HCT116 (cell line): ENCODE measurements at places on chromosomes 16 and 17. TPM values are rescaled to one million over a fixed set of nuclear protein-coding genes. Genes with fewer than 3 reads are reported as not detected.

DNA sequence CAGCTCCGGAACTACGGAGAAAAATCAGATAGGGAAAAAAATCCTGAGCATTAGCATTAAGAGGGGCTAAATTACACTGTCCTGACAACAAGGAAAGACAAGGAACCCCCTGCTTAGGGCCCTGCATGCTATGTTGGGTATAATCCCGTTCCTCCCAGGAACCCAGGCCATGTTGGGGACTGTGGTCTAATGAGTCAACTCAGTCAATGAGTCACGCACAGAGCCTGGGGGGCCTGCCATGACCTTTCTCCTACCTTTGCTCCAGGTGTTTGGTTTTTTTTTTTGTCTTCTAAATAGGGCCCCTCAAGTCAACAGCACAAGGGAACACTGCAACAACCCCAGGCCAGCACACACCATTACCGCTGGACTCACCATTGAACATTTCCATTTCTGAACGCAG lies 8.9 kb upstream of the ZNF200 start:
- no peak for DNase-seq

DNA sequence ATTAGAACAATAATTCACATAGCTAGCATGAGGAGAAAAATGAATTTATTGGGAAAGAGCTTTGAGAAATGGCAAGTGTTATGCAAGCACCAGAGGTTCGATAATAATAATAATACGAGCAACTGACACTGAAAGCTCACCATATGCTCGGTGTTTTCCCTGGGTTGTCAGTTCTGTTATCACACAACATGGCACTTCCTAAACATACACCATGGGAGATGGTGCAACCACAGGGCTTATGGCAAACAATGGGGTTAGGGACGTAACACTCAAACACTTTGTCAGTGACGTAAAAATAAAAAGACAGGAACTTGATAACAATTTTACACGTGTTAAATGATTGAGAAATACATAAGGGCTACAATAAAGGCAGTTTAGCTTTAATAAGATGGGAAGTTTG lies 23.7 kb downstream of the OR1D5 start:
- no peak for DNase-seq

DNA sequence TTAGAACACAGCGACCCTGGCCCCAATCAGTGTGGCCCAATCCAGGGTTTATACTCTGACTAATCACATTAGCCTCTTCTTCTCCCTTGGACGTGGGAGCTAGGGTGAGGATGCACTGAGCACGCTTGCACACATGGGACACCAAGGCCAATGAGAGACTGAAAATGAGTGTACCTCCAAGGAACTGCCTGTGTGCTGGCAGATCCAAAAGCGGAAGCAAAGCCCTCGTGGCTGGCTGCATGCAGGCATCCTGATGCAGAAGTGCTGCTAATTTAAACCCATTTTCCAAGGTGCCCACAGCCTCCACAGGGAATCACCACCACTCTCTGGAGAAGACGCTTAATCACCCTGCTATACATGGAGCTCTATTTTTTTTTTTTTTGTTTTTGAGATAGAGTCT lies 375.3 kb upstream of the XYLT1 start:
- DNase-seq, result no peak

The TEX14 gene
- total RNA-seq, result 0.89 TPM

GRCh38 chr17:58193641-58194255 lies 1.2 kb downstream of the EPX start:
- DNase-seq, result no peak

The TPSD1 gene
- not detected for total RNA-seq

DNA sequence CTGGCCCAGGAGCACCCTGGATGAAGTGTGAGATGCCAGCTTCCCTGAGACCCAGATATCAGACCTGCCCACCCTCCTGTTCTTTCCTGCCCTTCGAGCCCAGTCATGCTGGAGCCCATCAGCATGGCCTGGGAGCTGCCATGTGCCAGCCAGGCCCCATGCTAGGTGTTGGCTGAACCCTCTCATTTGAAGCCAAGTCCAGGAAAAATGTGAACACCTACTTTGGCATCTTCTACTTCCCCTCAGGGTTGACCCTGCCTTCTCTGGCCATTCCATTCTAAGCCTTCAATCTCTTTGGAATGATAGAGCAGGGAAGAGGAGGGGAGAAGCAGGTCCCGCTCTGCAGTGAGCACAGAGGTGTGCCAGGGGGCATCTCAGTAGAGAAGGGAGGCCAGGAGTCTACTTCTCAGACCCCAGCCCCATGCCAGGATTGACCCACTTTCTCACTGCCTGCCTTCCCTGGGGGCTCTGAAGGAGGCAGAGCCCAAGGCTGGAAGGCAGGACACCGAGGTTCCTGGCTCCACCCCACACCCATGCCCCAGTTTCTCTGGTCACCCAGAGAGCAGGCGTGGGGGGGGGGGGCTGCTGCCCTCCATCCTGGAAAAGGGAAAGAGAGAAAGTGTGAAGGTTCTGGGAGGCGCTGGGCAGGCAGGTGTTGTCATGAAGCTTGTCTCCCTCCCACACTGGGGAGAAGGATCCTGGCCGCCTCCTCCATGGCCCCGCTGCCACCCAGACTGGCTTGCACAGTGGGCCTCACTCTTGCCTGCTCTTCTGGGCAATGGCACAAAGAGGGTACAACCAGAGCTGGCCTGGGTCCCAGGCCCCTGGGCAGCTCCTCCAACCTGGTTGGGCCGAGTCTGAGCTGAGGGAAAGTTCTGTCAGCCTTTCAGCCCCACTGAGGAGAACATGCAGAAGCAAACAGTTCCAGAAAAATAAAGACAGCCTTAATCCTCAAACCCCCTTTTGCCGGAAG lies 9.3 kb downstream of the HDAC5 start:
- DNase-seq, result no peak

DNA sequence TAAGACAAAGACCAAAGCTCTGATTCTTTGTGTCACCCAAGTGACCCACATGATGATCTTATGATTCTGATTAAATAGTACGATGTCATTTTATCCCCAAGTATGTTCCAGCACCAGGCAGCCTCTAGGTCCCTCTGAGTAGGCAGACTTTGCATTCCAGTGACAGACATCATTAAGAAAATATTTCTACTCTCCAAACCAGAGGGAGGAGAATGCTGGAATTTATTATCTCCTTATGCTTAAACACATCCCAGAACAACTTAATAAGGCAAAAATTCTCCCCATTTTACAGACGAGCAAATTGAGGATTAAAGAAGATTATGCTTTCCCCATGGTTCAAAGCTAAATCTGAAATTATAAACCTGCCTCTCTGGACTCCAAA lies 192.8 kb upstream of the CDH11 start:
- DNase-seq, result no peak

DNA sequence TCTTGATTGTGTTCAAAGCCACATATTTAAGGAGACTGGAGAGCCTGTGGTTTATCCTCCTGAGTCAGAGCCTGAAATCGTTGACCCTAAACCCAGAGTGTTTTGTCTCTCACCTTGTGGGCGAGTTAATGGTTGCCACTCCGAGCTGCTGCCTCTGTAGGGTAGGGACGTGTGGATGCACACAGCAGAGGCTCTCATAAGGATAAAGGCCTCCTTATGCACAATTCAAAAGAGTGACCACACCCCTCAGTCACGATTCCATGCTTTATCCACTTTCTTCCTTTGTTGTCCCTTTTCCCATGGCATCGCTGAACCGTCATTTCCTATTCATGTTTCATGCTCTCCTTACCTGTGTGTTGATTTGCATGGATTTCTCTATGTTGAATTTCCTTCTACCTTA lies 805.0 kb upstream of the RBFOX1 start:
- no peak for DNase-seq

The SCPEP1 gene
- 28.3 TPM for total RNA-seq

- no peak for DNase-seq
Measured at GRCh38 chr17:1012823-1013728, 16.1 kb downstream of the TIMM22 start.

- DNase-seq, result no peak
Measured at GRCh38 chr16:58120234-58120633, 8.9 kb downstream of the CFAP20 start.

The MPP3 gene
- 19.5 TPM for total RNA-seq

DNA sequence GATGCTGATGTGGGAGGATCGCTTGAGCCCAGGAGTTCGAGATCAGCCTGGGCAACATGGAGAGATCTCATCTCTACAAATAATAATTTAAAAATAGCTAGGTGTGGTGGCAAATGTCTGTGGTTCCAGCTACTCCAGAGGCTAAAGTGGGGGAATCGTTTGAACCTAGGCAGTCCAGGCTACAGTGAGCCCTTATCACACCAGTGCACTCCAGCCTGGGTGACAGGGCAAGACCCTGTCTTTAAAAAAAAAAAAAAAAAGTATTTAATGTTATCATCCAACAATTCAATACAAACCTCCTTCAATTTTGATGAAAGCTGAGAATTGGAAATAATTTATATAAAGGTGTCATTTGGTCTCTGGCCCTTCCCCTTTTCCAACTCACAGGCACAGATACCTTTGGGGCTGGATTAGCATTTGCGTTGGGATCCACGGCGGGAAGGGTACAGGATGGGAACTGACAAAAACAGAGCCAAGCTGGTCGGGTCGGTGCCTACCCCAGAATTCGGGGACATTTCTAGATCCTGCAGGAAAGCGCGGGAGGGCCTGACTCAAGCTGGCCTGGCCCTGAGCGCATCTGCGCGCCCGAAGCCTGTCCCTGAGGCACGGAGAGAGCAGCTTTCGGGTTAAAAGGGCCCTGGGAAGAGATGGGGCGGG lies 860 bp upstream of the DCAF7 start:
- no peak for DNase-seq

The KRTAP3-1 gene
- not detected for total RNA-seq

GRCh38 chr17:35963663-35964062 lies 17.6 kb downstream of the CCL16 start:
- no peak for DNase-seq

The INCA1 gene
- 0.74 TPM for total RNA-seq

The DPEP2 gene
- total RNA-seq, result not detected

- DNase-seq, result no peak
Measured at GRCh38 chr16:58498341-58499091, 1.4 kb upstream of the NDRG4 start.

The LPCAT2 gene
- total RNA-seq, result 13.1 TPM

DNA sequence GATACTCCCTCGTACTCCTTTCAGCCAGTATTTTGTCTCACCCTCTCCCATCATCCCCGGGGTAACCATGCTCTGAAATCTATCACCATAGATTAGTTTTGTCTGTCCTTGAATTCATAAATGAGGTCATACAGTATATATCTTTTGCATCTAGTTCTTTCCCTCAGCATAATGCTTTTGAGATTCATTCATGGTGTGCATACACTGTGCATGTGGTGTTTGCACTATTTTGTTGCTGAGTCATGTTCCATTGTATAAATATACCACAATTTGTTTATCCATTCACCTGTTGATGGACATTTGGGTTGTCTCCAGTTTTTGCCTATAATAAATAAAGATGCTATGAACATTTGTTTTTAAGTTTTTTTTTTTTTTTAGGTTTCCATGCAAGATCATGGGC lies 34.2 kb upstream of the NLRP1 start:
- DNase-seq, result no peak

- DNase-seq, result no peak
Measured at GRCh38 chr16:30605158-30605557, 5.0 kb downstream of the ZNF689 start.

- no peak for DNase-seq
Measured at GRCh38 chr17:9255833-9256232, 234.5 kb downstream of the NTN1 start.

- DNase-seq, result no peak
Measured at GRCh38 chr16:53619235-53619634, 84.4 kb downstream of the RPGRIP1L start.

GRCh38 chr17:31738067-31738466 lies 121.0 kb downstream of the COPRS start:
- DNase-seq, result no peak

GRCh38 chr17:44541884-44542581 lies 15.3 kb upstream of the FZD2 start:
- no peak for DNase-seq

The PLD6 gene
- 15.6 TPM for total RNA-seq

The SOX9 gene
- 69.2 TPM for total RNA-seq

DNA sequence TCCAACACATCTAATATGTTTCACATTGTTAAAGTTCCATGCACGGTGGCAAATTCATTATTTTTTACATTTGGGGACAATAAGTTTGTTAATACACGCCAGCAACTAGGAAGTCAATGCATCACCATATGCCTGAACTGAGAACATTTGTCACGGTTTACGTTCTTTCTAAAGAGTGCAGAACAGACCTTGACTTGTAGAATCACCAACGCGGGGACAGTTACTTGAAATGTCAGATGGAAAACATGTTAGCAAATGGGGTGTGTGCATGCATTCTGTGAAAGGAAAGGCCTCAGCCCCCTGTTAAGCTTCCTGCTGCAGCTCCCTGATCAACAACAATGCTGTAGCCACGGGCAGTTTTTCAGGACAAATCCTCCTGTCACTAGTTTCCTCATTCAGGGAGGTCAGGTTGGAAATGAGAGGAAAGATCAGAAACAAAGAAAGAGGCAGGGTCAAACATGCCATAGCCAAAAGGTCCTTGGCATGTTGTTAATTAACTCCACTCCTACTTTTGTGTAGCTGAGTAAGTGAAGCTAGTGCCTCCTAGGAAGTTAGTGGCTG lies 18.4 kb downstream of the SMIM36 start:
- DNase-seq, result no peak

- no peak for DNase-seq
Measured at GRCh38 chr17:4172356-4172755, 29.4 kb downstream of the CYB5D2 start.

DNA sequence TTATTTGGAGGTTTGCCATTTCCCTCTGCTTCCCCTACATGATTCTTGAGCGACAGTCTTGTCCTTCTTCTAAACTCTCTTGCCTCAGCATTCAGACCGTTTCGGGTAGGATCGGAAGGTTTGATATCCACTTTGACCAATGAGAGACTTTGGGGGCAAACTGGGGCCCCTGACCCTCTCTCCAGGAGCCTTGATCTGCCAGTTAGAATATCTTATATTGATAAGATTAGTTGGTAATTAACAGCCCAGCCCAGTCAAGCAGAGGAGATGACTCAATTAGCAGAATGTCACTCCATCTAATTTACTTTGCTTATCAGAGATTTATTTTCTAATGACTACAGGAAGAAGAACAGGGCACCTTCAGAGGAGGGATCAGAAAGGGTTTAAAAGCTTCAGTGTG lies 532.8 kb downstream of the XYLT1 start:
- no peak for DNase-seq

DNA sequence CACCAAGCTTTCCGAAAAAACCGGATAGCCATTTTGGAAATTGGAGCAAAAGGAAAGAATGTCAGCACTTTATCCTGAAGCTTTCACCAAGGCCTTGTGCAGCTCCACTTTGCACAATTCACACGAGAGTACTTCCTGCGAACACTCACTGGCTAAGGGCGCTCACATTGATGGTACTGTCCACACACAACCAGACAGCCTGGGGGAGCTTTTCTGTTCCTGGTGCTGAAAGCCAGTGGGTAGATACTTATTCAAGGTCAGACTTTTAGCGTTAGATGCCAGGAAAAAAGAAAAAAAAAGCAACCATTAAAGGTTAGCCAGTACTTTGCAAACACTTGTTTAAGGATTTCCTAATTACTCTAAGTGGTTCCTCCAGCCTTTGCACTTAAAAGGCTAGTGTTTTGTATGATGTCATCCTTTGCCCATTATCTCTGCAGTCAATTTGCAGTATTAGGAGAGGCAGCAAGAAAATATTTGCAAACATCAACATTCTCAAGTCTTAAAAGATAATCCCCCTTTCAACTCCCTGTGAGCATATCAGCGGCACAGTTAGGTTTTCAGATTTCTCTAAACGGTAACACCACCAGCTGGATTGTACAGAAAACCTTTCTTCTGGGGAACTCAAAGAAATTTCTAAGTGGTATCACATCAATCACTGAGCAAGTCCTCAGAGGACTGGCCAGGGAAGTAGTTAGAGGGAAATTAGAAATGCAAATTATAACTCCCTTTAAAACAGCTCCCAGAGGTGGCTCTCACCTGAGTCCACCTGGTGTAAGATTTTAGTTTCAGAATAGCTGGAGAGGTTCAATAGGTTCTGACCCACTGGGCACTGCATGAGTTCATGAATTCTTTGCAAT lies 243.4 kb upstream of the IRX5 start:
- DNase-seq, result no peak
